ENCODE measurements at places on chromosomes 16 and 17.

DNA sequence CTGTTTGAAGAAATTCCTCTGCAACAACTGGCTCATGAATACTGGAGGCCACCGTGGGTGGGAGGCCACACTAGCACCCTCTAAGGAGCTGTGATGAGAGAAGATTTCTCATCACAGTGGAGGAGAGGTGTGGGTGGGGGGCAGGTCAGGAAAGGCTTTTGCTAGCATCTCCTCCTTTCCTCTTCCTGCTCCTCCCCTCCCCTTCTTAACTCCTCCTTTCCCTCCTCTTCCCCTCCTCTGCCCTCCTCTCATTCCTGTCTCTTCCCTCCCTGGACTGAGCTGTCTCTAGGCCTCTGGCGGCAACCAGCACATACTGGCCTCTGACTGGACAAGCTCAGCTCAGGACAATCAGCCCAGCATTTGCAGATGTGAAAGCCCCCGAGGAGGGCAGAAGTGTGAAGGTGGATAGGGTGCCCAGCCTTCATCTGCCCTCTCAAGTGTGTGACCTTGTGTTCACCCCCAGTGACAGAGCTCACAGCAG is 19.0 kb upstream of the LHX1 start:
- no peak for DNase-seq

GRCh38 chr16:65481956-65482355 is 360.1 kb upstream of the CDH11 start:
- no peak for DNase-seq

DNA sequence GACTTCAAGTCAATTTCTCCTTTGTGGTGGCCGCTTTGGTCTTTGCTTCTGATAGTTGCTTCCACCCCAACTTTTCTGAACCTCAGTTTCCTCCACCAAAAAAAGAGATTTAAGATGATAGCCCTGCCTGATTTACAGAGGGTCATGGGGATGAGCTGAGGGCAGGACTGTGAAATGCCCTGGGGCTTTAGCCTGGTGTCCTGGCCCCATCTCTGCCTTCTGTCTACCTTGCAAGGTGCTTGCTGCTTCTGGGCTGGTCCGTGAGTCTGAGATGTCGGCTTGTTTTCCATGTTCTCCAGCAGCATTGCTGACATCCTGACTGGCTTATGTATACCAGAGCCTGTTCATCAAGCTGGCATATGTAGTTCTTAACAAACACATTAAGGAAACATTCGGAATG is 191.9 kb upstream of the MPHOSPH6 start:
- DNase-seq, result no peak

- no peak for DNase-seq
These were observed 106.7 kb upstream of the SDK2 start for GRCh38 chr17:73750975-73751374.

GRCh38 chr17:61496957-61497653 is 44.9 kb downstream of the TBX4 start:
- no peak for DNase-seq

- no peak for DNase-seq
These were observed 132.0 kb downstream of the BRIP1 start for GRCh38 chr17:61731330-61731729.

All from adrenal gland (tissue), 19 donors.